Stimulated activated CD8-positive, alpha-beta memory T cell treated with anti-CD3 and anti-CD28 coated beads, Interleukin-2, amount 100 ng/mL, for 1 hour (primary cell): ENCODE measurements at places on chromosomes 1 and 21.

DNA sequence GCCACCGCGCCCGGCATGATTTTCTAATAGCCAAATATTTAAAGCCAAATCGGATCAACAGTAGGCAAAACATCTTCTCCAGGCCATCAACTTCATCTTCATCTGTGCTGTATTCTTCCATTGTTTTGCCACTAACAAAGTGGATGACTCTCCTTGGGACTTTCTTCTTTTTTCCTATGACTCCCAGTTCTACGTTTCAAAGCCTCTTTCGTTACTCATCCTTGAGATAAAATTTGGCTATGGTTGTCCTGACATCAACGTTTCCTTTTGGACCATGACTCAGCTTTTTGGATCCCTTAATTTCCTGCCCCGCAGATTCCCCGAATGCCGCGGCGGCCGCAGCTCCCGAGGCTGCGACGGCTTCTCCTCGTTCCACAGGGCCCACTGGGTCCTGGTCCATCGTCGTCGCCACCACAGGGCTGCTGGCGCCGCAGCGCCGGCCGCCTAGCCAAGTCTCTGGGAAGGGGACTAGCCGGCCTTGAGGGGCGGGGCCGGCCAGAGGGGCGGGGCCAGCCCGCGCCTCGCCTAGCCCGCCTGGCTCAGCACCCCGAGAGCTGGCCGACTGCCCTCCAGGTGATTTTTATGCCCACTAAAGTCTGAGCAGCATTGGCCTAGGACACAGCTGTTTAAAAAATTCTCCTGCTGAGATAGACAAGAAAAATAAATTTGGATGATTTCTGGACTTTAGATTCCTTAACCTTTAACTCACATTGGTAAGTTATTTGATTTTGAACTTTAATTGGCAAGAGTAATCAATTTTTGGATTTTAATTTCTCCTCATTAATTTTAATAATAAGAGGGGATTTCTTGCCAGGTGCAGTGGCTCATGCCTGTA is 93.9 kb downstream of the ADCY10 start:
- no peak for DNase-seq

- DNase-seq: no peak
Observed at GRCh38 chr1:1858382-1859086, 32.4 kb downstream of the GNB1 start.

DNA sequence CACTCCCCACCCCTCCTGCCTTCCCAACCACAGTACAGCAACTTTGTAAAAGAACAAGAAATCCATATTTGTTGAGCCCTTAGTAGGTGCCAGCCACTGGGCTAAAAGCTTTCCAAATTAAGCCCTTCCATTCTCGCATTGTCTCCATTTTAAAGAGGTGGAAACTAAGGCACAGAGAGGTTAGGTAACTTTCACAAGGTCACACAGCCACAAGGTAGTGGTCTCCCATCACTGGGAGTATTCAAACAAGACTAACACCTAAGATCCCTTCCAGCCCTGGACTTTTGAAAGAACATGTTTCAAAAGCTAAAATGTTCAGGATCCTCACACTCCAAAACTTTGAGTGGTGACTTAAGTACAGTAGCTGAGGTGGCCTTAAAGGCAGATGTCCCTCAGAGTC is 3.2 kb downstream of the SDC3 start:
- no peak for DNase-seq

DNA sequence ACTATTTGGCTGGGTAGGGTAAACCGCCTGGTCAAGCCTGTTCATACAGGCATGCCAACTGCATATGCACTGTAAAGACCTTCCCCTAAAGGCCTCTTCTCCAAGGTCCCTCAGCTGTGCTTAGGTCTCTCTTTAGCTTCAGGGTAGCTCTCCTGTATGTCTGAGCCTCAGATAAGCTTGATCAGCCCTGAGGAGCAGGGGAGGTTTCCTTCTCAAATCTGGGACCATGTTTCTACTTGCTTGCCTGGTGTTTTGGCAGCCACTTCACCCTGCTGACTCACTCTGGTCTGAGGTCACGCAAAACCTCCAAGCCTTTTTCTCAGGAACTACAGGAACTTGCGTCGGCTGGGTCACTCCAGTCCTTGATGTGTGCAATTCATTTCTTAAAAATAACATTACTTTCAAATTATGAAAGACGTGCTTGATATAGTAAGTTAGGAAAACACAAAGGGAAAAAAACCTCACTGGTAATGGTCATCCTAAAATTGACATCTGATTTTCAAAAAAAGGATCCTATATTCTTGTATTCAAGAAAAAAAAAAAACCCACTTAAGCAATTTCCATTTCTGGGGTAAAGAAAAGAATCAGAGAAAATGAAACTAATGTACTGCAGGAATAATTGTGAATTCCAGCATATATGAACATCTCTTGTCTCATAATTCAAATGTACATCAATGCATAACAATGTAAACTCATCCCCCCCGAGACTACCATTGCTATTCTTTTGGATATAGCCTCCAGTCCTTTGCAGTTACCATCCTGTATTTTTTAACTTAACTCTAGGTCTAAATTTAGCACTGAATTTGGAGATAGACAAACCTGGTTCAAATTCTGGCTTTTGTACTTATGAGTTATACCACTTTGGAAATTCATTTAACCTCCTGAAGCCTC is 24.8 kb upstream of the RNF19B start:
- no peak for DNase-seq

DNA sequence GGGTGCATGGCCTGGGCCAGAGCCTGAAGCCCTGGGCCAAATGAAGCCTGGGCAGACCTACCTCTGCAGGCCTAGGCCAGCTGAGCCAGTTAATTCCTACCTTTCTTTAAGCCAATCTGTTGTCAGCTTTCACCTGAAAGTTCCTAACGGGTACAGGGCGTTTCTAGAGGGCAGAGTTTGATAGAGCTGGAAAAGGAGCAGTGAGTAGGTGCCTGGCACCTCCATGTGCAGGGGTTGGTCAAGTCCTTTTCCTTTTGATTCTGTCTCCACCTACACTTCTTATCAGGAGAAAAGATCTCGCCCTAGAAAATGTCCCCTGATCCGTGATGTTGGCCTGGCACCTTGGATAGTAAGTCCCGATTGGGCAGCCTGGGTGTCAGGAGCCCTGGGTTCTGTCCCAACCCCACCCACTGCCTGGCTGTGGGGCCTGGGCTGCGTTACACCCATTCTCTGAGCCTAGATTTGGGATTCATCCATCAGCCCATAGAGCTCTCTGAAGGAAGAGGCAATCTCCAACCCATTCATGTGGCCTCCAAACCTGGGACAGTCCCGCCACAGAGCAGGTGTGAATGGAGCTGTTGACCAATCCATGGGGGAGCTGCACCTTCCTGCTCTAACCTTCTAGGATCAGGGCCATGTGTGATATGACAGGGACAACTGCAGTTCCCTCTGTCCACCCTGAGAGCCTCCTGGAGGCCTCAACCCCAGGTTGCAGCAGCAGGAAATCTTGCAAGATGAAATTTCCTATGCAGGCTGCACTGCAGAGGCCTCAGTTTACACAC is 304.3 kb downstream of the MATN1 start:
- no peak for DNase-seq

DNA sequence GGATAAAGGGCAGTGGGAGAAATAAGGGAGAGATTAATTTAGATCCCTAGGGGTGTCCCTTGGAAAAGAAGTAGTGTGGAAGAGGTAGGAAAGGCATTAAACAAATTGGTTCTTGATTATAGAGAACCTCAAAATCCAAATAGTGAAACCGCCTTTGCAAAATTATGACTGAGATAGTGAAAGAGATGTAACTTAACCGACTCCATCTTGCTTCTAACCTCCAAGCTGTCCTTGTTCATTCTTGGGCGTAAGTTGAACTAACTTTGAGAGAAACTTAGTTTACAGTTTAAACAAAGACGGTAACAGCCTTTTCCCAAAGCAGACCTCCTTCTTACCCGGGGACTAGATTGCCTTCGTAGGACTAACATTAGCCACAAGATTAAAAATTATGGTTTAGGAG is 3.2 kb upstream of the RAB3GAP2 start:
- no peak for DNase-seq

DNA sequence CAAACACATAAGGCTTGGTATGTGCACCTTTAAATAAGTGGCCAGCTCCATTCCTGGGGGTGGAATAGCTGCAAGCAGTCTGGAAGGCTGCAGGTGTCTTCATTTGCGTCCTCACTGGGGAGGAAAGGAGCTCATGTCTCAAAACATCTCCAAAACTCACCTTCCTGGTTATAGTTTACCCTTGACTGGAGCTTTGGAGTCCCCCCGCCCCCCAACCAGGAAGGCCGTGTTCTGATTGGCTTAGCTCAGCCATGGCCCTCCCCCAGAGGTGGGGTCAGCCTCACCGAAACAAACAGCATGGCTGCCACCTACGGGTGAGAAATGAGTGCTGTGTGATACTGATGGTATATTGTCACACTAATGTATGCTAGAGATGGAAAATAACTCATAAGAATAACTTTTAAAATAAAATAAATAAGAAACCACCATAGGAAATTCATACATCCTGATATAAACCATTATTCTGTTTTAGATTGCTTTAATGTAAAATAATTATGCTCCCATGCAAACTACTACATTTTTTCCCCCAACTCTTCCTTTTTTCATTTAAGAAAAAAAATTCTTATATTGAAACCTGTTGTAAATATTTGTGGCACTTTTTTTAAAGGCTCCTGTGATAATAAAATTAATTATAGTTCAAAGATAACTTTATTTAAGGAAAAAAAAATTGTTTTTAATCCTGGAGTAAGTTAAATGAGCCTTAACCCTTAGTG is 90.8 kb downstream of the ZP4 start:
- no peak for DNase-seq

DNA sequence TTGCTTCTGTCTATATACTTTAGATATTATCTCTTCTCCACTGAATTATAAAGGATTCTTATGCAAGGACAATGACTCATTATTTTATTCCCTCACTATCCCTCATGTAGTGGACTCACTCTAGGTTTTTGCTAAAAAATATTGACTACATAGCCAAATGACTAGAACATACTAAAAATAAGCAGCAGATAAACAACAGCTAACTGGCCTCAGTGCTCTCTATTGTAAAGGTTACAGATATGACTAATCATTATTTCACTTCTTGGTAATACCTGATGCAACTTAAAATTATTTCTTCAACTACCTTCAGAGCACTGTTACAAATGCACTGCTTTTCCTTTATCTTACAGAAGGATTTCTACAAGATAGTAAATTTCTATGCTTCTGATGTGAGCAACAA is 147.6 kb upstream of the DEPDC1 start:
- no peak for DNase-seq

- DNase-seq: no peak
Observed at GRCh38 chr1:176733661-176734060, 270.7 kb downstream of the PAPPA2 start.

GRCh38 chr1:237774246-237774645 is 116.5 kb downstream of the ZP4 start:
- DNase-seq: no peak

- no peak for DNase-seq
Observed at GRCh38 chr1:173445164-173445563, 32.0 kb upstream of the PRDX6 start.

GRCh38 chr1:239993366-239993765 is 98.3 kb upstream of the FMN2 start:
- DNase-seq: no peak

- no peak for DNase-seq
Observed at GRCh38 chr21:39175154-39175553, 8.1 kb downstream of the PSMG1 start.

- DNase-seq: no peak
Observed at GRCh38 chr1:236039740-236040685, 24.9 kb downstream of the NID1 start.

GRCh38 chr1:226560243-226560642 is 11.7 kb downstream of the STUM start:
- DNase-seq: no peak

- no peak for DNase-seq
Observed at GRCh38 chr1:4654764-4655673, 610 bp downstream of the AJAP1 start.

- no peak for DNase-seq
Observed at GRCh38 chr1:100347009-100347966, 5.0 kb upstream of the CDC14A start.

DNA sequence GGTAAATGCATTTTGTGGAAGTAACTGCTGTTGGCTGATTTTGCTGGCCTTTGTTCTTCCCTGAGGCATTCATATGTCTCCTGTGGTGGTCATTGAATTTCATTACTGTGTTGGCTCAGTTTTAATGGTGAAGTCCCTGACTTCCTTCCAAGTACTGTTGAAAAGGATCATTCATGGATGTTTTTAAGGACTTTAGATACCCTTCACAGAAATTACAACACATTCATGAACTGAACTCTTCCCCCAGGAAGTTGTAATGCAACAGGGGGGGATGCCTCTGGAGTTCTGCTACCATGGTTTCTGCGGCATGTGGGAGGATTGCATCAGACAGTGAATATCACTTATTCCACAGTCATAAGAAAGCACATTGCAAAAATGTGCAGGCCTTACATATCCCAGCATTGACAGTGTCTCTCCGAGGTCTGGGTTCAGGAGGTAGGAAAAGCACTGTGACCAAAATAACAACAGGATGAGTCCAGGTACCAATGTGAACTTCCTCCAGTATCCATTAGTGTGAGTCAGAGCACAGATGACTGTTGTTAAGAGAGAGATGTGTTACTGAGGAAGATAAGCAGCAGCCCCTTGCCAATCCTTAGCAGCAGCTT is 2.1 kb upstream of the RAB3GAP2 start:
- no peak for DNase-seq

DNA sequence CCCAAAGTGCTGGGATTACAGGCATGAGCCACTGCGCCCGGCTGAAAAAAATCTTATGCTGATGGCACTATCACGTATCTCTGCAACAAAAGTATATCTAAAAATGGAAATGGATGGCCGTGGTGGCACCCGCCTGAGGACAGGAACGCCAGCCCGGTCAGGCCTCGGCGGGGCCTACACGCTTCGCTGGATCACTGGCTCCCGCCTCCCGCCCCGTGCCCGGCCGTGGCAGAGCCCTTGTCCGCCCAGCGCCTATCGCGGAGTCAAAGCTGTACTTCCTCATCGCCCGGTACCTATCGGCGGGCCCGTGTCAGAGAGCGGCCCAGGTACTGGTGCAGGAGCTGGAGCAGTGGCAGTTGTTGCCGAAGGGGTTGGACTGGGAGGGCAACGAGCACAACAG is 28.8 kb upstream of the PDPN start:
- DNase-seq: no peak
